Frontal cortex (tissue), 4 donors: ENCODE measurements at places on chromosomes 13 and 19.

DNA sequence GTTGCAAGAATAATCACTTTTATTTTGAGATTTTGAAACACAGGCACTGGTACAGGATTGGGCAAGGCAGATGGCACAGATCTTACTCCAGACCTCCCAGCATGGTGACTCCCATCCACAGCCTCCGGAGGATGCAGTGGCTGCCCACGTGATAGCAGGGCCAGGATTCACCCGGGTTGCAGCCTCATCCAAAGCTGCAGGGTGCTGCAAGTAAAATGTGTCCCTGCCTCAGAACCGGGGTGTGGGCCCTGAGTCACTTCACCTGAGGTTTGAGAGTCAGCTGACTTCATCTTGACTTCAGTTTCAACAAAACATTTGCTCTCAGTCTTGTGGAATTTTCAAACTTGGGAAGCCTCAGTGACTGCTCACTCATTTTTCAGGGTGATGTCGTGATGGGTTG lies 201.9 kb downstream of the FGF9 start:
- DNase-seq, result no peak

DNA sequence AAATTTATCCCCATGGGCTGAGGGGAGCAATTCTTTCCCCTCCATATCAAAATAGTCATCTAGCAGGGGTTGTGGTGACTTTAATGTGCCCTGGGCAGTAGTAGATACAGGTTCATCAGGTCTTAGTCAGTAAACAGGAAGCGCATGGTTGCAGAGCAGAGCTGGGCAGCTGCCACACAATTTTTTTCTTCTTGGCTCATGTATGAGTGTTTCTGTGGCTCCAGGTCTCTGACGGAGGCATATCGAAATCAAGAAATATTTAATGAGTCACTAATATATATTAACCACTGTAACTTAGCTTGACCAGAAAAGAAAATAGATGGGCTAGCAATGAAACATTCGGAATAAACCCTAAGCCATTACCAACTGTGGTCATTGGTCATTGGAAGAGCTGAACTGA lies 68.4 kb upstream of the UBL3 start:
- DNase-seq, result no peak

DNA sequence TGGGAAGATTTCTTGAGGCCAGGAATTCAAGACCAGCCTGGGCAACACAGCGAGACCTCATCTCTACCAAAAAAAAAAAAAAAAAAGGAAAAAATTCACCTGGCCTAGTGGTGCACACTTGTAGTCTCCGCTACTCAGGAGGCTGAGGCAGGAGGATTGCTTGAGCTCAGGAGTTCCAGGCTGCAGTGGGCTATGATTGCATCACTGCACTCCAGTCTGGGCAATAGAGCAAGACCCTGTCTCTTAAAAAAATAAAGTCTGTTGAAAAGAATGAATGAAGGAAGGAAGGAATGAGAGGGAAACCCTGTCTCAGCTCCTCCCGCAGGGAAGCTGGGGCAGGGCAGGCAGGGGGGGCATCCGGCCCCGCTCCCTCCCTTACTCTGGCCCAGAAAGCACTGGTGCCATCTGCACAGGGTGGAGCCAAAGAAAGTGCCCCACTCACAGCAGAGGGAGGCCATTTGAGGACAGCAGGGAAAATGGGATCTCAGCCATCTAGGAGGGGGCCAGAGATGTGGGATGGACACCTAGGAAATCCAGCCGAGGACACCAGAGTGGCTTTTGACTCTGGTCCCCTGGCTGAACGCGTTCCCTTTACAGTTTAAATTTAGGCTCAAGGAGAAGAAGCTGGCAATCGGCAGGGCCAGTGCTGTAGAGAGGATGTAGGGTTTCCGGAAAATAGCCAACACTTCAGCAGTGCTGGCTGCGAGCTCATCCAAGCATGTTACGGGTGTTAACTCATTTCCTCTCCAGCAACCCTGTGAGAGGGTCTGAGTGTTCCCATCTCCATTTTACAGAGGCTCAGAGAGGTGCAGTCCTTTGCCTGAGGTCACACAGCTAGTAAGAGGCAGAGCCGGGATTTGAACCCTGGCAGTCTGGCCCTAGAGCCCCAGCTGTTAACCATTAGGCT lies 3.6 kb upstream of the HPN start:
- peak; percentile 59 for DNase-seq

GRCh38 chr19:23241419-23241818 lies 8.8 kb downstream of the ZNF724 start:
- DNase-seq, result no peak

- DNase-seq, result no peak
Observed at GRCh38 chr13:85230691-85231093, 568.5 kb downstream of the SLITRK6 start.

GRCh38 chr19:13952931-13953531 lies 722 bp downstream of the DCAF15 start:
- no peak for DNase-seq

- DNase-seq, result no peak
Observed at GRCh38 chr13:97460004-97460775, 26.2 kb downstream of the RAP2A start.

GRCh38 chr13:110652764-110653163 lies 37.4 kb downstream of the NAXD start:
- DNase-seq, result no peak

DNA sequence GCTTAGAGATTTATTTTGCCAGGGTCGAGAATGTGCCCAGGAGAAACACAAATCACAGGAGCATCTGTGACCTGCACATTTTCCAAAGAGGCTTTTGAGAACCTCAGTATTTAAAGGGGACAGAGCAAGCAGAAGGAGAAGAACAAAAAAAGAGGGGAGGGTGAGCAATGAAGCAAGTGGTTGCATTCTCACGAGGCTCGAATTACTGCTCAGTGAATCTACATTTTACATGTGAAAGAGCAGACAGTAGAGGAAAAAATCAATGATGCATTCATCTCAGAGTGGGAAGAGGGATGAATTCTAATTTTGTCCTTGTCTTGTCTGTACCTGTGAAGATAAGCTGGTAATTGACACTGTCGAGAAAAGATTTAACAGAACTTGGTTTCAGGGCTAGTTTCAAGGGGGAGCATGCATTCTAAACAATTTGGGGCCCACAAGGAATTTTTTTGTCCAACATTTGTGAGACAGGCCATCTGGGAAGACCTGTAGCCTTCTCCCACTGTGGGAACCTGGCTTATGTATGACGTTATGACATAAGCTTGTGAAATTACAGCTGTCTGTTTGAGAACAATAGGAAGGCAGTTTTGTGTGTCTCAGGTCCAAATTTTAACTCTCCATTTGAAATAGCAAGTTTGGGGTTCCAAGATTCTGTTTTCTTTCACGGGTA lies 855.1 kb downstream of the SLITRK5 start:
- no peak for DNase-seq

DNA sequence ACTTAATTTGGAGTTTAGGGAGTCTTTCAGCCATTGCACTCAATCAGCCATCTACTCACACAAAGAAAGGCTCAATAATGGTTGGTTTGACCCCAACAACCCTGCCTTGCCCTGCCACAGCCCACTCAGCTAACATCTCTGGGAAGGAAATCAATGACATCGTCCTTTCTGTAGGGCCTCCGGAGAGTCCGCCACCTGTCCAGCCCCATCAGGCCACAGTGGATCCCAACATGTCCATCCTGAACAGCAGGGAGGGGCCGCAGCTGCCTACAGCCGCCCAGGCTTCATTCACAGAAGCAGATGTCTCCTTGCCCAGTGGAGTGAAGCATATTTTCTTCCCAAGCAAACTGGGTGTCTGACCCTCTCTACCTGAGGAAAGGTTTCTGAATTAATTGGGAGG lies 4.2 kb upstream of the CDX2 start:
- no peak for DNase-seq

DNA sequence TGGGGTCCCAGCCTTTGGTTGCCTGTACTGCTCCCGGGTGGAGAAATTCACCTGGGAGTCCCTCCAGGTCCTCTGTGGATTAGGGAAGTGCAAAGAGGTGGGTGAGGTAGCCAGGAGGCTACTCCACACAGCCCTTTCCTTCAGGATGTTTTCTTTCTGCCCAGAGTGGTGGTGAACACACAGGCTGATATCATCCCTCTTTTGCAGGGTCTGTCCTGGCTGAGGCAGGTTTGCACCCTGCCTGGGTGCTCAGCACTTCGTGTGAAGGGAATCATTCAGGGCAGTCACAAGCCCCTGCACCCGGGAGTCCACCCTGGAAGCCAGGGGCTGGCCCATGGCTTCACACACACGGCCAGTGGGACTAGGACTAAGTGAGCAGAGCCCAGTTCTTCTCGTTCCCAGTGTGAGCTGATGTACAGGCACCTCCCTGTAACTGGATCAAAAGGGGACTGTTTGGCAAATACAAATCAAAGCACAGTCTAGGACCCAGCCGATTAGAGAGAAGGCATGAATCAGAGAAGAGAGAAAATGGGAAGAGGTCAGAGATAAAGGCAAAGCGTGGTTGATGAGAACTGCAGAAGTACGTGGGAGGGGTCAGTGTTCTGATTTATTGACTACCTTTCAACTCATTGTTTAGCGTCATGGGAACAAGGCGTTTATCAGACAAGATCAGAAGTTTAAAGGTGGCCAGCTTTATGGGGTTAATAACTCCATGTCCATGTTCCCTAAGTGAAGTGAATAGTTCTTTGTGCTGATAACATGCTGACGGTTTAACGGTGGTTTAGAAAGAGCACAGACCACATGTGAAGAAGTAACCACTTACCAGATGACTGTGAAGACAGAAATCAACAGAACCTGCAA lies 30.4 kb upstream of the SPATA13 start:
- DNase-seq, result no peak

GRCh38 chr19:9735986-9736385 lies 32.6 kb downstream of the ZNF846 start:
- no peak for DNase-seq

- DNase-seq, result no peak
Observed at GRCh38 chr19:3132971-3133792, 2.7 kb upstream of the GNA15 start.

- DNase-seq, result no peak
Observed at GRCh38 chr13:27665761-27666160, 44.1 kb downstream of the POLR1D start.

DNA sequence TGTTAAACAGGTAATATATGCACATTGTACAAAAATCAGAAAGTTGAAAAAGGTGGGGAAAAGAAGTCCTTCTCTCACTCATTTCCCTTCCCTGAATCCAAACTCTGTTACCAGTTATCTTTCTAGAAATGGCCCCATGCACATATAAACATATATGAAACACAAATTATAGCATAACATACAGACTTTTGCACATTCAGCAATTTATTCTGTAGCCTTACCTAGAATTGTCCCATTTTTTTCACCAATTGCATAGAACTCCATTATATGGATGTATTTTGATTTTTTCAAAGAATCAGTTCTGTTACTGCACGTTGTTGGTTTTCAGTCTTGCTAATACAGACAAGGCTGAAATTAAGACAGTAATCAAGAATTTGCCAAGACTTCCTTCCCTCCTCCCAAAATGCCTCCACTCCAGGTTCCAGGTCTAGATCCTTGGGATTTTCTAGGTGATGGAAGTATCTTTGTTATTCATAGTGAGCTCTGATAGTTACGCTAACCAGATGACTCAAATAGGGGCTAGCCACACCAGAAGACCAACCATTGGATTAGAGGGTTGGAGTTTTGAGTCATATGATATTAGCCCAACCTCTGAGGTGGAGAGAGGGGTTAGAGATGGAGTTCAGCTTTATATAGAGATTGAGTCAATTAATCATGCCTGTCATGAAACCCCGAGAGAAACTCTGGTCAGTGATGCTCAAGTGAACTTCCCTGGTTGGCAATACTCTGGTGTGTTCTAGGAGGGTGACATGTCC lies 30.7 kb downstream of the GPR180 start:
- no peak for DNase-seq

GRCh38 chr13:109154546-109154945 lies 525.1 kb downstream of the MYO16 start:
- no peak for DNase-seq

DNA sequence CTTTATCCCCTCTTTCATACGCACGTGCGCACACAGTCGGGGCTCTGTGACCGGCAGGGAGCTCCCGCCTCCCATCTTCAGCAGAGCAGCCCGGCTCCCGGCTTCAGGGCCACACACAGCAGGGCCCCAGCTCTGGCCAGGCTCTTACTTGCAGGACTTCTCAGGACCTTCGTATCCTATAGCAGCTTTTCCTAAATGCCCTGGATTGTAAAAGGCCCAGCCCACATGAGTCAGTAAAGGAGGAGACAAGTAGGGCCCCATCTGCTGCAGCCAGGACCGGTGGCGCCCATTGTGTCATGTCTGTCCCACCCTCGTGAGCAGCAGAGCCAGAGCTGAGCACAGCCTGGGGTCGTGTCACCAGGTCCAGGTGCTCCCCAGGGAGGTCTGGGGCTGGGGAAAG lies 107.6 kb upstream of the VSTM2B start:
- DNase-seq, result no peak

GRCh38 chr13:113472355-113473025 lies 18.0 kb downstream of the DCUN1D2 start:
- no peak for DNase-seq

DNA sequence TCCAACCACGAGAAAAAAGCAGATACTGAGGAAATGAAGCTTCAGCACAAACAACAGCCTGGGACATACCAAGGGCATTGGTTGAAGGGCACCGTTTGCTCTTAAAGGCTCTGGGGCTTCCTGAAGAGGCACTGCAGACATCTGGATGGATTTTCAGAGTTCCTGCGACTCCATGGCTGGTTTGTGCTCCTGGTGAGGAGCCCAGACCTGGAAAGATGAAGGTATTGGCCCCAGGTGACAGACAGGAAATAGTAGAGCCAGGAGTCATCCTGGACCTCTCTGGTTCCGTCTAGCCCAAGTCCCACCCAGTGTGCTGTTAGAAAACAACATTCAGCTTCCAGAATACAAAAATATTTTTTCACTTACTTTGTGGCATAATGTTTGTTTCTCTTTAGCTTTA lies 6.3 kb downstream of the IL17D start:
- no peak for DNase-seq

- no peak for DNase-seq
Observed at GRCh38 chr19:7478173-7478842, 10.5 kb downstream of the PEX11G start.

GRCh38 chr19:28829762-28830161 lies 383.2 kb downstream of the UQCRFS1 start:
- DNase-seq, result no peak

- DNase-seq, result no peak
Observed at GRCh38 chr13:59747529-59747928, 416.2 kb downstream of the DIAPH3 start.

GRCh38 chr19:38699647-38700349 lies 44.5 kb downstream of the CAPN12 start:
- no peak for DNase-seq

GRCh38 chr19:48628486-48629296 lies 8.5 kb downstream of the DBP start:
- DNase-seq, result no peak

DNA sequence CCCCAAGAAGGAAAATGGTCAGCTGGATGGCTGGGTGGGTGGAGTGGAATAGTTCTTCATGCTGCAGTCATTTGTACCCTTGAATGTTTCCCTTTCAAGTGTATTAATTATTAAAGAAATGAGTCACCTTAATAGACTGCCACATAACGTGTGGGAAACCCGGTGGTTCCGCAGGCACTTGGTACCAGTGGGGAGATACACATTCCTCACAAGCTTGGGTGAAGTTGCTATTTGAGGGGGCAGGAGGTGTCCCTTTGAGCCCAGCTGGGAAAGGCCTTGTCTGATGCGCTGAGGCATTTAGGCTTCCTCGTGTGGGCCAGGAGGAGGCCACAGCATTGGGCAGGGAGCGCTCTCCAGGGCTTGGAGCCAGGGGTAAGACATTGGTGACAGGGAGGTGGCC lies 57.7 kb downstream of the ATP8A2 start:
- DNase-seq, result no peak
